Head of caudate nucleus (tissue), 42 donors: ENCODE measurements at places on chromosomes 5 and 9.

GRCh38 chr9:105393576-105394344 is 54.1 kb upstream of the FSD1L start:
- DNase-seq: no peak

DNA sequence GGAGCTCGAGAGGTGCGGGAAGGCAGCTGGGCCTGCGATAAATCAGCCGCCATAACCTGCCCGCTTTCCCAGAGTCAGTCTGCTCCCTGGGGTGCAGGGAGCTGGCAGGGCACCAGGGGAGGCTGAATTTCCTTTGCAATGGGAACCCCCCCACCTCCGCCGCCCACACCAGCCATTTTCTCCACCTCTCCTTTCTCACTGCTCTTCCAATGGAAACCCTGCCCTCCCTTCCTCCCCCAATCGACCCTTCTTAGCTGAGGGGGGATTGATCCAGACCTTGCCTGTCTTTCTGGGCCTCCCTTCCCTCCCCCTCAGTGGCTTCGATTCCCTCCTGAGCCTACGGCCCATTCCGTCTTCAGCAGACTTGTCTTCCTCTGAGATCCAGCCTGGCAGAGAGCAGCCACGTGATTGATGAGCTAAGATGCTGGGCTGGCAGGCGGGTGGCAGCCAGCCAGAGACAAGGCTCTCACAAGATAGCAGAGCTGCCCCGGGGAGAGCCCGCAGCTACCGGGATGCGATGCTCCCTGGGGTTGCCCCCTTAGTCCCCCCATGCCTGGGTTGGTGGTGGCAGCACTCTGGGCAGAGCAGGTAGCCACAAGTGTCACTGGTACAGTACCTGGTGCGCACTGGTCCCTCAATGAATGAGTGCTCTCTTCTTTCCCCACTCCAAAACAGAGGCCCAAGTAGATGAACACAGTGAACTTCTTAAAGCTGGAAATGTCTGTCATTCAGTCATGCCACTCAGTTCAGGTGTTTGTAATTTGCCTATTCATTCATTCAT is 53.7 kb upstream of the FABP6 start:
- DNase-seq: peak; percentile 97

GRCh38 chr5:133284306-133284705 is 232.5 kb downstream of the HSPA4 start:
- no peak for DNase-seq

- DNase-seq: peak; percentile 50
These were observed 543 bp downstream of the MTMR12 start for GRCh38 chr5:32312197-32312594.

GRCh38 chr9:113934829-113935676 is 58.9 kb downstream of the ZNF618 start:
- no peak for DNase-seq

- no peak for DNase-seq
These were observed 33.5 kb upstream of the STXBP1 start for GRCh38 chr9:127578627-127578951.

GRCh38 chr5:142925795-142926194 is 155.6 kb downstream of the ARHGAP26 start:
- DNase-seq: no peak

DNA sequence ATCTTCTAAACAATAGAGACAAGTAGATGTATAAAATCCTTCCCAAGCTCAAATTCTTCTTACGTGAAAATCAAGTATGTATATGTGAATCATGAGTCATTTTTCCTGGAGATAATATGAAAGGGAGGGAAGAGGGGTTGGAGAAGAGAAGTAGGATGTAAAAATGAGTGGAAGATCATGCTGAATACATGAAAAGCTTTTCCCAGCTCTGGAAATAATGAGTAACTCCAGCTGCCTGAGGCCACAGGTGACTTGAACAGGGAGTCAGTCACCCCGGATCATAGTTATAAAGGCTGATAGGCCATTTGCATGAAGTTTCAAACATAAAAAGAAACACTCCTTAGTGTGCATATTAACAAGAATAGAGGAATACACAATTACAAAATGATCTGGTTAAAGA is 486.7 kb downstream of the EFNA5 start:
- no peak for DNase-seq

- no peak for DNase-seq
These were observed 18.4 kb downstream of the NR3C1 start for GRCh38 chr5:143384865-143385657.

DNA sequence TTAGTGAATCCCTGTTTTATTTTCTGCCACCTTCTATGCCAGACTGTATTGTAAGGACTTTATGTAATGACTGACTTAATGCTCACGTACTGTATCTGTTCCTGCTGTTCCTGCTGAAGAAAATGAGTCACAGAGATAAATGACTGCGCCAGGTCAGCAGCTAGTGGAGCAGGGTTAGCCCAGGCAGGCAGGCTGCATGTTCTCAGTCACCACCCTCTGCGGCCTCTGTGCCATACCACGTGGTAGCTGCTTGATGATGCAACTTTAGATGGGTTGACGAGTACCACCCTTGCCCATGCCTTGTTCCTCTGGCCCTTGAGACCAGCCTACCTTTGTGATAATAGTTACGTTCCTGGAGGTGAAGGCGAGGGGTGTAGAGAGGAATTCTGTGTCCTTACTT is 161.9 kb downstream of the TRIO start:
- DNase-seq: no peak

DNA sequence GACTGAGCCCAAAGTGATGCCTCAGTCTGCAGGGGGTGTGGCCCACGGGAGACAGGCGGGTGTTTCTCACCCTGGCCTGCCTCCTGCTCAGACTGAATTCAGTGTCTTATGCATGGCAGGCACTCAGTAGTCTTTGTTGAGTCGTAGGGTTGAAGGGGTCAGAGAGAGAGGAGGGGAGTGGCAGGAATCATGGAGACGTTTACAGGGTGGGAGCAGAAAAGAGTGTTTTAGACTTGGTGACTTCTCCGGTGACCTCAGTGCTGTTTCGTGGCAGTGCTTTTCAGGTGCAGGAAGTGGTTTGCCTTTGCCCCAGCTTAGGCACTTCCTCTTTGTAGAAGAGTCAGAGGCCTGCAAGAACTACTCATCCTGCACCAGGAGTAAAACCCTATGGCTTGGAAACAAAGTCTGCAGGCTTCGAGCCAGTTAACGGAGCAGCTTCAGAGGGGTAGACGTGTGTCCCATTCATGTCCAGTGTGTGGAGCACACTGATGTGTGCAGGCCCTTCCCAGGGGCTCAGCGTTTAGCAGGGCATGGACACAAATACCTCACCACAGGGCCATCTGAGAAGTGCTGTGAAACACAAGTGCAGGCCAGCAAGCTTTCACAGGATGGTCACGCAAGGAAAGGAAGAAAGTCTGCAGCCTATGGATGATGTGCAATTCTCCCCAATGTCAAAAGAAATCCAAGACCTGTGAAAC is 24.5 kb upstream of the SEMA4D start:
- DNase-seq: peak; percentile 24

DNA sequence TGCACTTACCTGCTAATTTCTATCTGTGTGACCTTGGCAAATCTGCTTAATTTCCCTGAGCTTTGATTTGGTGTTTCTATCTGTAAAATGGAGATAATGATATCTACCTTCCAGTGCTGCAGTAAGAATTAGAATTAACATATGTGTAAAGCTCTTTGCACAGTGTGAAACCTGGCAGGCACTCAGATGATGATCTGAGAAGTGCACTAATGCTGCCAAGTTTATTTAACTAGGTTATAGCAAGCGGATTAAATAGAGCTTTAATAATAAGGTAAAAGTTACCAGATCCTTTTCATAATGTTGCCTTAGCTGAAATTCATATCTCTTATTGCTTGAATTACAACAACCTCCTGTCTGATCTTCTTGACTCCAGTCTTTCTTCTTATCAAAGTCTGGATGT is 315.3 kb upstream of the CD180 start:
- DNase-seq: no peak

- DNase-seq: no peak
These were observed 73.7 kb downstream of the GTF3C4 start for GRCh38 chr9:132743931-132744479.

GRCh38 chr9:124441291-124441690 is 9.0 kb upstream of the ADGRD2 start:
- no peak for DNase-seq

DNA sequence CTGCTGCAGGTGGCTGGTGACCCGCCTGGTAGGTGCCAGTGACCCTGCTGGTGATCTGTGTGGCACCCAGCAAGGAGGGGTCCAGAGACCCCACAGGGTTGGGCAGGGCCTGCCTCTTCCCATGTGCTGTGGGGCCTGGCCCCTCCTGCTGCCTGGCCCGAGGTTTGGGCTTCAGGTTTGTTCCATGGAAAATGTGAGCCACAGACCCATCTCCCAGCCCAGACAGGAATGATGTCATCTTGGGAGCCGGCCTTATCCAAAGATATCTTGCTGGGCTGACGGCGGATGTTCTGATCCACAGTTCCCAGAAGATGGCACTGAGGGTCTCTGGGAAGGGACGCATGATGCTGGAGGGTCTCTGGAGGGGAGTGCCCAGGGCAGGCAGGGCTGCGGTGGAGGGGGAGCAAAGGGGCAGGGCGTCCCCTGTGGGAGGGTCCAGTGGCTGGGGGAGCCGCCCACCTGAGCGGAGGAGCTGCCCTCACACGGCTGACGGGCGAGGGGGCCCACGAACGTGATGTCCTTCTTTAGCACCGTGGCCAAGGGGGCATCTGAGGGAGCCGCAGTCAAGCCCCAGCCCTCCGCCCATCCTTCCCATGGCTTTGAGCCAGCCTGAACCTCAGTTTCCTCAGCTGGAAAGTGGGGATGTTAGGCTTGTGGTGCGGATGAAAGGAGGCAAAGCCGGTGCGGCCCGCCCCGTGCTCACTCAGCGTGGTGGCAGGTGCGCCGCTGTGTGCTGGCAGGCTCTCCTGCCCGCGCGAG is 68.1 kb downstream of the COL5A1 start:
- DNase-seq: no peak

- peak; percentile 10 for DNase-seq
These were observed 203.4 kb upstream of the SEMA6A start for GRCh38 chr5:116778032-116778431.

DNA sequence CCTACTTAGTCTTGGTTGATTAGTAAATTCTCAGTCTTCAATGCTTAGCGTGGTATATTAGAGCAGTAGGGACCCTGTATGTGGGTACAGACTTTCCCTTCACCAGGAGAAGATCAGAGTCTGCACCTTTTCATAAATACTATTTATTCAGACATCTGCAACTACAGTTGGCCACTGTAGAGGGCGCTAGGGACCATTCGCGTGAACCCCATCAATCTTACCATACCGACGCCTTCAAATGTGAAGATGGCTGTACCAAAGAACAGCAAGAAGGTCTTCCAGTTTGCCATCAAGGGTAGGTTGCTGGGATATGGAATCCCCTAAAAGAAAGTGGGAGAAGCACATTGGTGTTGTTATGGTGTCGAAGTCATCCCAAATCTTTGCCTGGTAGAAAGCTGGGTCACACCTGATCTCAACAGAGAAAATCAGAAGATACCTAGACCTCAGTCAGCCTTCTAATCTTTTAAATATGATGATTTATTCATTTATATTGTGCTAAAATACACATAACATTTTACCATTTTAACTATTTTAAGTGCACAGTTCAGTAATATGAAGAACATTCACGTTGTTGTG is 19.1 kb downstream of the SLC36A3 start:
- no peak for DNase-seq

- DNase-seq: no peak
These were observed 36.7 kb downstream of the ANKH start for GRCh38 chr5:14834584-14835550.

DNA sequence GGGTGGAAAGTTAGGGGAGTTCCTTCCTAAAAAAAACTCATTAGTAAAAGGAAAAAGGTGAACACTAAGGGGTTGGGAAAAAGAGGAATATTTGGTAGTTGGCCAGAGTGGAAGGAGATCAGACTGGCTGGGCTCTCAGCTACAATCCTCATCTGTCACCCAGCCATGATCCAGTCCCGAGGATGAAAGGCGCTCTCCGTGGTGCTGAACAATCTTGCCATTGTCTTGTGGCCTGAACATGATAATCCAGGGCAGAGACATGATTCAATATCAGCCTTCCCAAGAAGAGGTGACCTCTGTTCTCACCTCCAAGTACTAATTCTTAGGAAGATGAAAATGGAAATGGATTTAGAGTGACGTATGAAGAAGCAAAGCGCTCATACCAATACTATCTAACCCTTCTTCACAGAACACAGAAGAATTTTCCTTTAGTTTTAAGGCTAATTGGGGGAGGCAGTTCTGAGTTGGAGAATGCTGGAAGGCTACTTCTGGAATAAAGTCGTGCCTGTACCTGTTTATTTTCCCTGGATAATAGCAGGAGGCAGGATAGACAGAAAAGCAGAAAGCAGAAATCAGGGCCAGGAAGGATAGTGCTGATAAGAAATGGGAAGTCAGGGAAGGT is 36.6 kb upstream of the MYORG start:
- peak; percentile 72 for DNase-seq

DNA sequence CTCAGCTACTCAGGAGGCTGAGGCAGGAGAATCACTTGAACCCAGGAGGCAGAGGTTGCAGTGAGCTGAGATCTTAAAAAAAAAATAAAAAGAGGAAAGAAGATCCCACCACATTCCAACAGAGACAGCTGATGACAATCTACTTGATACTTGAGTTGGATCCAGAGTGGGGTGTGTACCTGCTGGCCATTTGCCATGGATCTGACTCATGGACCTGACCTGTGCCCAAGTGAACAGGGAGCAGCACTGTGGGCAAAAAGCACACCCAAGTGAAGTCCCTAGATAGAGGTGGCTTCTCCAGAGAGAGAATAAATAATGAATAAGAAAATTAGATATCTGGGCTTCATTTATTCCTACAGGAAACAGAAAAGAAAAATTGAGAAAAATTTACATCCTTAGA is 81.2 kb upstream of the MIER3 start:
- DNase-seq: no peak

DNA sequence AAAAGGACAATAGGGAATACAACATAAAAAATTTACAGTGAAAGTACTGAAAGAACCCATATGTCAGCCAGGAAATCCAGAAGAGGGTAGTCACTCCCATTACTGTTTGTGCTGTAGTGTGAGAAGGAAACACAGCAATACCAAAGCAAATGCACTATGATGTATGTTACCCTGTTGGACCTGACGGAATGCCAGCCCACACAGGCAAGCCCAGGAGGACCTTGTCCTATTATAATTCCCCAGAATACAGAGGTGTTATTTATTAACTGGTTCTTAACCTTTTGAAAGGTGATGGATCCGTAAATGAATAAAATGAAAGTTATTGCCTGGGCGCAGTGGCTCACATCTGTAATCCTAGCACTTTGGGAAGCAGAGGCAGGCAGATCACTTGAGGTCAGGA is 79.0 kb downstream of the GDA start:
- no peak for DNase-seq

DNA sequence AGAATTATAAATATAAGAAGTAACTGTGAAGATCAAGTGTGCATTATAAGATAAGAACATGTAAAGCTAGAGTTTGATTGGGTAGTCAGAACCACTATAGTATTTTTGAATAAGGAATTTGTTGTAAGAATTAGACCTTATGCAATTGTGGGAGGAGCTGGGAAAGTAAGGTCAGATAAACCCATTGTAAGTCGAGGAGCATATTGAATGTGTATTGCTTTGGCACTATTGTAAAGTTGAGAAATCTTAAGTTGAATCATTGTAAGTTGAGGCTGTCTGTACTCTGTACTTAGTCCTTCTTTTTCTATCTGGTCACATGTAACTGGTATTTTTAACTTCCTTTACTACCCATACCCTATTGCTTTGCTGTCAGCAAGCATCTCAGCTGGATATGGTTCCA is 158.7 kb downstream of the CCDC171 start:
- DNase-seq: no peak

GRCh38 chr9:35859310-35859989 is 10.8 kb downstream of the OR13J1 start:
- DNase-seq: no peak
